Aorta (tissue), 5 donors: ENCODE measurements at places on chromosomes 7 and 10. TPM values are rescaled to one million over a fixed set of nuclear protein-coding genes. Genes with fewer than 3 reads are reported as not detected.

- DNase-seq, result peak; percentile 35
Measured at GRCh38 chr10:132362151-132362611, 30.2 kb downstream of the LRRC27 start.

DNA sequence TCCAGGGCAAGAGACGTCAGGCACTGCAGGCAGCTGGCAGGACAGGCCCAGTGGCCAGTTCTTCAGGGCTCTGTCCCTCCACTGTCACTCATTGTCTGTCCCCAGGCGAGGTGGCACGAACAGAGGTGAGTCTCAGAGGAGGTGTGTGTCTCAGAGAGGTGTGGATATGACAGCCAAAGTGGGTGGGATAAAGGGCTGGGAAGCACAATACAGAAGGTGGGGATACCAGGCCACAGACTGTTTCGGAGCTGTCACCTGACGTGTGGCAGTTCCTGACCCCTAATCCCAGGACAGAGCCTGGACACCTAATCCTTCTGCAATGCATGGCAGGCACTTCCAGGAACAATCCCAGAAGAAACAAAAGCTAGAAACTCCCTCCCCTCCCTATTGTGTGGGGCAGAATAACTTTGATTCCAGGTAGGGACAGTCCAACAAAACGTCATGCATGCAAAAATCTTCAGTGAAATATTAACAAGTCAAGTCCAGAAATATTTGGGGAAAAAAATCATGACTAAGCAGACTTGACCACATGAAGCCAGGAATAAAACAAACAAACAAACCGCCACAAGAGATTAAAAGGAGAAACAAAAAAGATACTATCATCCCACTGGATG lies 11.6 kb downstream of the KLRG2 start:
- no peak for DNase-seq

DNA sequence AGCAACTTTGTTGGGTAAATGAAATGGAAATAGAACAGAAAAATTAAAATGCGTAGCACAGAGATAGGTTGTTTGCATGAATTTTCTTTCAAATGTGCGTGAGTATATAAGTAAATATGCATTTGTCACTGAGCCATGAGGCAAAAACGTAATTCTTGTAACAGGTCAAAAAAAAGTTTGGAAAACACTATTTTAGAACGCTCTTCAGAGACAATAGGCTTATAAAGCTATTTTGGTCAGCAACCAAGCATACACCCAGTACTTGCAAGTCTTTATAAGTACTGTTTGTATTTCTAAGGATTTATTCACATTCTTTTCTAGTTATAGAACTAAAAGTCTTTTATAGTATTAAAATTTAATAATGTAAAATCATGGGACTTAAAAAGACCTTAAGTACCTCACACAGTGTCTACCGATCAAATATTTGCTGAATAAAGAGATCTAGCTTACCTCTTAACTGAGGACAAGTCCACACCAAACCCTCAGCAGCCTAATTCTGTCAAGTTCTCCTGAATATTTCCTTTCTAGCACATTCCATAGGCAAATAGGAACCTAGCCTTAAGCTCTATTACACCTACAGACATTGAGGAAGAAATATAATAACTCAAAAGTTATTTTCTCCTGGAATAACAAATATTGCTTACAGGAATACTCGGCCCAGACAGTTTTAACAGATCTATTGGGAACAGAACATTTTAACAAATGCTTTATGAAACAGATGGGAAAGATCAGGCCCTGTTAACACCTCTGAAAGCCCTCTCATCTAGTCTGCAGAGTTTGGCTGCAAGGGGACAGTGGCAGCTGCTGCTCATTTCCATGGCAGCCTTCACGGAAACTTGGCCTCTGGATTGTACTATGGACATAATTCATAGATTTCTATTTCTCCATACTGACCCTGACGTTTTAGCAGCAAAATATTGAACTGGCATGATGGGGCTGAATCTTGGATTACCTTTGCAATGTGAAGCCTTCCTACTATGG lies 8.8 kb downstream of the CRPPA start:
- DNase-seq, result no peak

DNA sequence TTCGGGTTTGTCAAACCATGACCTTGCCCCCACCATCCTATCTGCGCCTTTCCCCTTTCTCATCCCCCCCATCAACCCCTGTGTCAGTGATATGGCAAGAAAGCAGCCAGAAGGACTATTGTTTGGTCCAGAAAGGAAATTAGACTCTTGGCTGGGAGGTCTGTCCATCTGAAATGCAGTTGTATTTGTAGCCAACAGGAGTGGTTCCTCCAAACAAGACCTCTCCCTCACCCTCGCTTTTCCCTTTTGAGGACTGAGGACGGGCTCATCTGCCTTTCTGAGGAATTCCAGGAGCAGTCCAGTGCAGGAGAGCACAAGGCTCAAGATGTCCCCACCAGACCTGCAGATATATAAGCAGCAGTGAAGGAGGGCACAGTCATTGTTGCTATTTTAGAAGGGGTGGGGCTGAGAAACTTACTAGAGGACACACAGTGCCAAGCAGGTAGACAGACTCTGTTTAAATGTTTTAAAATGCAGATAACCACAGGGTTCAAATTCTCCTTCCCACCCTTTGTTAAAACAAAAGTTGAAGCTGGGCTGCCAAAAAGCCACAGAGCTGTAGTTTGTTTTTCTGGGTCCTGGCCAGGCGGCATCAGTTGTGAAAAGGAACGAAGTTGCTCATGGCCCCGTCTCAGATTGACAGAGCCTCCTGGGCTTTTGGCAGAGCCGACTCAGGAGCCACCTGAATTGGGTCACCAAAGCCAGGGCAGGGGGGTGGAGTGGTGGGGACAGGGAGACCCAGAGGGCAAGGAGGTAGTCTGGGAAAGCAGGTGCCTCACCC lies 37.3 kb downstream of the CYP17A1 start:
- peak; percentile 80 for DNase-seq

Gene BZW2
- total RNA-seq, result 32.8 TPM

Gene CAMK1D
- 10.9 TPM for total RNA-seq

GRCh38 chr10:69499726-69500689 lies 48.7 kb downstream of the TSPAN15 start:
- DNase-seq, result peak; percentile 50
